ENCODE measurements at places on chromosomes 11 and 22.
A peak's percentile ranks its signal among the peaks of the same experiment; 100 is the strongest.

DNA sequence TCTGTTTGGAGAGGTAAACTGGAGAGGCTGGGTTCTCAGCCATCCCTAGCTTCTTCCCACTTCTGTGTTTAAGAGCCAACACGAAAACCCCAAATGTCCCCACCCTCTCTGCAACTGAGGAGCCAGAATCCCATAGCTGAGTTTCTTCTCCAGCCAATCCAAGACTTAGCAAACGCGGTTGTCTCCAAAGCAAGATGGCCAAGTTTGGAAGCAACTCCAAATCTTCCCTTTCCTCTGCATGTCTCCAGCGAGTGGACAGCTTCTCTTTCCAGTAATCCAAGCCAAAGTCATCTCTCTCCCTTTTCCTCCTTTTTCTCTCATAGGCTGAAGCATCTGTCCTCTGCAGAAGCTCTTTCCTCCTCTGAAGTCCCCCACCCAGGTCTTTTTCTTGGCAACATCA, 539.2 kb downstream of the MIAT start:
- no peak for DNase-seq

DNA sequence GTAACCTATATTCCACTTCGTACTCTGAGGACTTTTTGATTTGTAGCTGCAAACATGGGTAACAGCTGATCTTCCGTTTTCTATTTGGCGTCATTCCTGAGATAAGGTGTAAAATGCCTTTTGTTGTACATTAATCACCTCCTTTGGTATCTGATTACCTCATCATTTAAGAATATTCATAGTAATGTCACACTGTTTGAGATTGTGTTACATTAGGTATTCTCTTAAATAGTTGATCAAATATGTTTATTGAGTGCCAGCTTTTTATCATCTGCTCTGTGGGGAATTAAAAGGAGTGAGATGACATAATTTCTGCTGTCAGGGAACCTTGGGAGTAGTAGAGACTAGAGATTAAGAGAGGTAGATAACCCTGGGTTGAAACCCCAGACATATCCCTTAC, 5.9 kb downstream of the NCAM1 start:
- no peak for DNase-seq

DNA sequence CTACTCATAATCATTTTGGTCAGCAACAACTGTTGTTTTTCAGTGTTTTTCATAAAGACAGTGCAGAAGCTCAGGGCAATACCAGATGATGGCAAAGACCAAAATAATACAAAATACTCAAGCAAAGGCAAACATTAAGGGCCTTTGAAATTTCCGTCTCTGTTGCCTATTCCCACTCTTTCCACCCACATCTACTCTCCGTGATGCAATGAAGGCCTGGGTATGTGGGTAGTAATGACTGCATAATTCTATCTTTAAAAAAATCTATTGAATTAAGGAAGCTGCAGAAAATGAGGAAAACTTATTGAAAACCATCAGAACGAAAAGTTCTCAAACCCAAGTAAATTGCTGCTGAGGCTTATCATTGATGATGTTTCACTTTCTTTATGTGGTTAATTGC, 203.3 kb downstream of the MAML2 start:
- DNase-seq, result no peak

DNA sequence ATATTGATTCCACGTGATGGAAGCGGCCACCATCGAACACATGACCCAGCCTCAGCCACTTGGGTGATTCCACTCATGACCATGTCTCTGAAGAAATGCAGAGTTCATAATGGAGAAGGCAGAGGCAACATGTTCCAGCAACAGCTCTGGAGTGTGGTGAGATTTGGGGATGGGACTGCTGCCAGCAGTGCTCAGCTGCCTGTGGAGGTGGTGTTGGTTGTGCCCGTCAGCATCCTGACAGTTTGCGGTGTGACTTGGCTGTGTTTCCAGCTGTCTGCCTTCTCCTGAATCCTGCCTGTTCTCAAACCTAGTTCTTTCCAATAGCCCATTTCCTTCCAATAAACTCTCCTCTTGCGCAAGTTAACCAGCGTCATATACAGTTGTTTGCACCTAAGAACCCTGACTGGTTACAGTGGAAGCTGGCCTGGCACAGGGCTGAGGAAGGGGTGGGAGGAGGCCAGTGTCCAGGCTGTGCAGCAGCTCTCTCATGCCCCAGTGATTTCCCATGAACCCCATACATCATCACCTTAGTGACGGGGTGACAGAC, 22.0 kb upstream of the OR8B8 start:
- no peak for DNase-seq

GRCh38 chr11:60834742-60835533, 7.0 kb upstream of the CCDC86 start:
- DNase-seq, result no peak

- DNase-seq, result no peak
Observed at GRCh38 chr22:21762712-21763581, 27.4 kb upstream of the YPEL1 start.

DNA sequence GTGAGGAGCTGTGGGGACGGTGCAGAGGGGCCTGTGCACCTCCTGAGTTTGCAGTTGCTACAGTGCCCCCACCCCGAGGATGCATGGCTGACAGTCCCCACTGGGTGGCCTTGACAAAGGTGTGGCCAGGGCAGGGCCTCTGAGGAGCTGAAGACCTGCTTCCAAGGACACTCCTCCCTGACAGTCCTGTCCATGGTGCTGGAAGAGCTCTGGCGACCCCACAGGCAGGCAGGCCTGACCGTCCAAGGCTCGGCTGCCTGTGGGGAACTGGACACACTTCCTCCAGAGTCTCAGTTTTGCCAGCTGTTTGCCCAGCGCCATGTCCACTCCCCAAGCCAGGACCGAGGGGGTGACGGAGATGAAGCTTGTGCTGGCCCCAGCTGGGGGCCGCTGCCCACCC, 32.7 kb downstream of the BRSK2 start:
- no peak for DNase-seq

GRCh38 chr11:62353841-62354240, 16.6 kb downstream of the ASRGL1 start:
- no peak for DNase-seq

DNA sequence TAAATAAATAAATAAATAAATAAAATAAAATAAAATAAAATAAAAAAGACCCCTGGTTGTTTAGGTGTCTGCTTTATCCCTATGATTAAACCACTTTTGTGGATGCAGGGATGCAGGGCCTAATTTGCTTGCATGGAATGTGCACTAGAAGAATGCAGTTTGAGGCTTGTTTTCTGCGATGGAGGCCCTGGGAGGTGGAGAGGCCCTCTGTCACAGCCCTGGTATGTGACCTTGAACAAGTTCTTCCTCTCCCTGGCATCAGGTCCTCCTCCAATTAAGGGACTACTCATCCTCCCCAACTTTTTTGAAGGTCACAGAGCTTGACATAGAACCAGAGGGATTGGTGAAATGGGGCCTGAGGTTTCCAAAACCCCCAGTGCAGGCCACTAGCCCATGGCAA, 22.7 kb downstream of the KCNJ4 start:
- DNase-seq, result no peak

DNA sequence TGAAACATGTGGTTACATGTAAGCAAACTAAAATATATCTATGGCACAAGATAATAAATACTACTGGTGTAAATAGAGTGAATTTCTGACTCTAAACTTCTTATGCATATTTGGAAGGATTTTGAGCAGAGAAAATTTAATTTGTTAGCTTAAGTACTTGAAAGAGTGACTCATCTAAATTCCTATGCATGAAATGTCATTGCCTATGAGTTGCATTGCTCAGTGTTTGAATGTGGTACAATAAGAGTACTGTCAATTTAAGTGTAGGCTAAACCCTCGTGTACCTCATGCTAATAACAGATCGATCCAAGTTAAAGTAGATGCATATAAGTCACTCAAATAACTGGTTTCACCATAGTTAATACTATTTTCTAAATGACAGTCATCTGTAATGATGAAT, 5.3 kb upstream of the CARD18 start:
- DNase-seq, result no peak

- no peak for DNase-seq
Observed at GRCh38 chr22:50002791-50003190, 9.8 kb downstream of the IL17REL start.

- DNase-seq, result no peak
Observed at GRCh38 chr22:36729321-36729720, 25.8 kb upstream of the CACNG2 start.

DNA sequence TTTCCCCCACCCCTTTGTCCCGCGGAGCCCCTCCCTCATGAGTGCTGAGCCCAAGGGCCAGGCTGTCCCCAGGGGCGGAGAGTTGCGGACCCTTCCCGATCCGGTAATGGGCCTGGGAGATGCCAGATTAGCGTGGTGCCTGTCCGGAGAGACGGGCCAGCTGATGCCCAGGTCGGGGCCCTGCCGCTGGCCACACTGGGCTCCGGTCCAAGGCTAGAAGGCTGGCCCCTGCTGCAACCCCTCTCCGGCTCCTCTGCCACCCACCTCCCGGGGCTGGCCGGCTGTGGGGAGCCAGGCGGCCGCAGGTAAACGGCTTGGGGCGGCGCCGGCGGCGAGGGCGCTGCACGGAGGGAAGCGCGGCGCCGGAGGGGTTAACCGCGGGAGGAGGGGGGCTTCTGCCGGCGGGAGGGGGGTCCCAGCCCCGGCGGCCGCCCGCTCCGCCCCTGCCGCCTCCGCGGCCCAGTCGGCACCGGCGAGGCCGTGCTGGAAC, at the start of gene KCNK4:
KCNK4 (plus strand) TSS at position 41 of the 490 bp plus-strand sequence. CDS start 1,717 bp downstream, outside the sequence.
- no peak for DNase-seq

- DNase-seq, result no peak
Observed at GRCh38 chr22:21652547-21653545, 10.7 kb downstream of the SDF2L1 start.

GRCh38 chr11:76524919-76525318, 80.1 kb downstream of the EMSY start:
- no peak for DNase-seq

- DNase-seq, result no peak
Observed at GRCh38 chr22:19759427-19760057, 1.0 kb upstream of the TBX1 start.

- no peak for DNase-seq
Observed at GRCh38 chr11:93844568-93844967, 5.8 kb downstream of the VSTM5 start.

GRCh38 chr11:87517351-87517750, 479.6 kb downstream of the TMEM135 start:
- DNase-seq, result no peak

GRCh38 chr11:71449596-71449995, 1.4 kb upstream of the DHCR7 start:
- DNase-seq, result no peak

- no peak for DNase-seq
Observed at GRCh38 chr11:114482114-114482513, 42.8 kb downstream of the REXO2 start.

DNA sequence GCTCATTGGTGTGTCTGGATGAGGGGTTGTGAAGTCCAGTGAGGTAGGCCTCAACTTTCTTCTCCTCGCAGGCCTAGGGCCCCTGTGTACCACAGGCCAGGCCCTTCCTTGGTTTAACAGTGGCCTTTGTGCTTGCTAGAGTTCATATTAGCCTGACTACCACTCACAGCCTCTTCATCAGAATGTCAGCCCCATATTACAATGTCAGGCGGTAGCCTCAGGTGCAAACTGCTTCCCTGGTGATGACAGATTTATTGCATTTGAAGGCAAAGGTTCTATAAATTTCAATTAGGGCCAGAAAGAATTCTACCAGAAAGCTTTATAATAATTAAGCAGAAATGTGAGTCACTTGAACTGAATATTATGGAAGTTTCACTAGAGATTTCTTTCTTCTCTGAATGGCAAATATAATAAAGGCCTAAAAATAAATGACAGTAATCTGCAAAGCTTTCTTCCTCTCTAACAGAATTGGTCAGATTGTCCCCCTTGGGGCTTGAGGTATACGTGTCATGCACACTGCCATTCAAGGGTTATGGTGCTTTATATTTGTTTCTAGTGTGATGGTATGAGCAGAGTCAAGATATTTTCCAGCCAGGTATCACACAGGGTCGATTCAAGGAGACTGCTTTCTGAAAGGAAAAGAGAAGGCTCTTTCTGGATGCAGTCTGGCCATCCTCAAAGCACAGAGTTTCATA, 210.3 kb downstream of the CWF19L2 start:
- DNase-seq, result no peak

DNA sequence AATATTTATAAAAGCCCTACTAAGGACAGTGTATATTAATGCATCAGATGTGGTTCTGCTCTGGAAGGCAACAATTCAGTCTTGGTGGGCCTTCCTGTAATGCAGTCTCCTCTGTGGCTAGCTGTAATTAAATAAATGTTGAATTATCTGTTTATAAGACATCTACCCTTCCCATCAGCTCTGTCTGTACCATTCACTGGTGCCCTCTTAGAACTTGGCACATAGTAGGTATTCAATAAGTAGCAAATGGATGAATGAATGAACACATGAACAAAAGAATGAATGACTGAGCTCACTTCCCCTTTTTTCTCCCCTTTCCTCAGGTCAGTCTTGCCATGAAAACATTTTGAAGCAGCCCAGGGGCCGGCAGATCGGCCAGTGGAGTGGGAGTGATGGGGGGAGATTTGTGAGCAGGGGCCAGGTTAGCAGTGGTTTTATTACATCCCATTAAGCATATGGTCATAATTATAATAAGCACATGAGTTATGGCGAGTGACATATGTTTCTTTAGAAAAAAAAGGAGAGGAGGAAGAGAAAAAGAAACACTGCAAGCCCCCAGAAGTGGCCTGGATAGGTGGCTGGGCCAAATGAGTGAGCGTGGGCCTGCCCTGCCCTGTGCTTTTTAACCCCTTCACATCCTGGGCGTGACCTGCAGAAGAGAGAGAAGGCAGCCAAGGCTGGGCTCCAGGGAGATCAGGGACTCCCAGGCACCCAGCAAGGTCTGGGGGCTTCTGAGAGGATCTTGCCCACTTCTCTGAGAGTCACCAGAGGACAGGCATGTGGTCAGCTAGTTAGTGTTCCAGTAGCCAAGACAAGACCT, 48.6 kb upstream of the CD82 start:
- no peak for DNase-seq

DNA sequence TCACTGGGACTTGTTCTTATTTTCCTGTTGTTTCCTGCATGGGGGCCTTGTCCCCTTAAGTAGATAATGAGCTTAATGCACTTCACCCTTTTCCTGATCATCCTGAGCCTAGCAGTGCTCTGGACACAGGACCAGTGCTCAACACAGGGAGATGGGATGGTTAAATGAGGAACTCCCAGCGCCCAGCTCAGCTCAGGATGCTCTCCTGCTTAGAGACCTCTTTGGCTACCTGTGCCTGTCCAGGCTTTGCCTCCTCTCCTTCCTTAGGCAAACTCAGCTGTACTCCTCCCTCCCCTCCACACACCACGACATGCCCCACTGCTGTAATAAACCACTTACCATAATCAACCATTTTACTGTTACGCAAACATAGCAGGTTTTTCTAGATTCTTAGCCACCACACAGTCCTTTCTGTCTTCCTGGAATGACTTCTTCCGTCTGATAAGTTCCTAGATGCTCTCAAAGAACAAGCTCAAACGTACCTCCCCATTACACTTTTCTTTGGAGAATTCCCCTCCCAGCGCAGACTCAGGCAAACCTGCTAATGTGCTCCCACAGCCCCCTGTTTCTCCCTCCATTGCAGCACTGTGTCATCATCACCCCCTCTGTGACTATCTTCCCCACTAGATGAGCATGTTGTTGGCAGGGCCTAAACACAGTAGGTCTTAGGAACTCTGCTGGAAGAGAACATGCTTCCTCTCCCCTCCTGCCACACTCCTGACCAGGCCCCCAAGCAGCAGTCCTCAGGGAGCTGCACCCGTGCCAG, 113.6 kb downstream of the MICAL2 start:
- no peak for DNase-seq

DNA sequence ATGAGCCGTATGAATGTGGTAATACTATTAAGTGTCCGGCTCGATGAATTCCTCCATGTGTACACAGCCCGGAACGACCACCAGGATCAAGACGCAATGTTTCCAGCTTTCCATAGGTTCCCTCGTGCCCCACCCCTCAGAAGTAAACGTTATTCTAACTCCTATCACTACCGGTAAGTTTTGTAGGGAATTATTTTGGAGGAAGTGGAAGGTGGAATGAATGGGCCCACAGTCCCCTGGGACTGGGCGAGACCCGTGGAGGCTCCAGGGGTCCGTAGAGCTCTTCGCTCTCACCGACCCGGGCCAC, 720 bp upstream of the FAR1 start:
- peak; percentile 63 for DNase-seq
